ENCODE measurements at places on chromosomes 3 and 15.

- ATAC-seq, result no peak
Measured at GRCh38 chr3:71051893-71052687, 531.4 kb downstream of the FOXP1 start.

DNA sequence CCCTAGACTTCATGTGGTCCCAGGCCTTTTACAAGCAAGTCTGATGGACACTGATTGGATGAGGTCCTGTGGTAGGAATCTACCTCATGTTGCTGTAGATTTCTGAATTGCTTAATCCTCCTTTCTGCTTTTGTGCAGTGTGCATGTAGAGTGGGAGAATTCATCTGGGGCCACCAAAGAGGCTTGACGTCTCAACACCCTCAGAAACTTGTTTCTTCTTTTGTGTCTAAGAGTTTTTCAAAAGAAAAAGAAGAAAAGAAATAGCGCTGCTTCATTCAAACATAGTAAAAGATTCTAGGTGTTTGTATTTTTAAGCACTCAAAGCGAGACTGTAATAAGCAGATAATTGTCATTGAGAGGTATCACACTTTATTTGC lies 46.2 kb downstream of the NR1D2 start:
- no peak for ATAC-seq

DNA sequence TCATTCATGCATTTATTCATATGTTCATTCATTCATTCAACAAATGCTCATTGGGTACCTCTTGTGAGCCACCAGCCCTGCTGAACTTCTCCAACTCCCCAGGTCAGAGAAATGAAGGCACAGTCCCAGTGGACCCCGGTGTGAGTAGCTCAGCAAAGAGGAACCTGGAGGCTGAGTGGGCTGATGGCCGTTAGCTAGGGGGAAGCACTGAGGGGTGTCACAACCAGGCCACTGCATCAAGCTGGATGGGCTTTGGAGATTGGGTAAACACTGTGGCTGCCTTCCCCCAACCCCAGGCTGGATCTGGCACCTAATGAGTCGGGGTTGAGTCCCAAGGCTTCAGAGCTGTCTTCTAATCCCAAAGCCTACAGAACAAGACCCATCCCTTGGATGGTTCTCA lies 12.1 kb upstream of the ALAS1 start:
- ATAC-seq, result no peak

DNA sequence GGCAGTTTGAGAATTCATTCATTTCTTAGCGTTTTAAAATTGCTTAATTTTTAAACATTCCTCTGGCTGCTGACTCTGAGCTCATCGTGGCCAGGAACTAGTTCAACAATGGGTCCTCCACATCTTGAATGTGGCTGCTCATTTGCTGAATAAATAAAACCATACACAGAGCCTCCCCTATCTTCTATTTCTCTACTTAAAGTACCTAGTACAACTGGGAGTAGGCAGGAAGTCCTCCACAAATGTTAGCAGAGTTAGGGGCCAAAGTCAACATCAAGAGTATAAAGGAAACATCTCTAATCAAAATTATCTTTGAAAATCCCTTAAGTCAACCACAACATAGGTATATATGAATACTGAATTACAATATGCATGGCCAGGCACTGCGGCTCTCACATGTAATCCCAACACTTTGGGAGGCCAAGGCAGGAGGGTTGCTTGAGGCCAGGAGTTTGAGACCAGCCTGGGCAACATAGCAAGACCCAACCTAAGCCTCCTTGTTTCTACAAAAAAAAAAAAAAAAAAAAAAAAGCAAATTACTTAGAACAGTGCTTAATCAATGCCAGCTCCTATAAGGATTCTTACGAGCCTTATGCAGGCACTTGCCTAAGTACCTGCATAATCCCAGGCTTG lies 57.5 kb upstream of the LMOD3 start:
- ATAC-seq, result no peak

DNA sequence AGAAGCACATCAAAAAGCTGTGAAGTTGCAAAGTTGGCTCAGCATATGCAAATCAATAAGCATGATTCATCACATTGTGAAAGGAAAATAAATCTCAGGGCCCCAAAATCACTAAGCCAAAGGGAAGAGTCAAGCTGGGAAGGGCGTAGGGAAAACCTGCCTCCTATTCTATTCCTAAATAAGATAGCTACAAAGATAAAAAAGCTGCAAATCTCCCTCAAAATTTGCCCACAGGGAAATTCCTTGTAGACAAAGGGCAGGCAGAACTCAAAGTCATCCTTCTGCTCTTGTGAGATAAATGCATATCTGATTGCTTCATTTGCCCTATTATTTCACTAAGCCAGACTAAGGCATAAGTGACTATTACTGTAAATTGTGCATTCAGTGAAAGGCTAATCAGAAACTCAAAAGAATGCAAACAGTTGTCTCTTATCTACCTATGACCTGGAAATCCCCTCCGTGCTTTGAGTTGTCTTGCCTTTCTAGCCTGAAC lies 30.5 kb upstream of the CCNL1 start:
- no peak for ATAC-seq

DNA sequence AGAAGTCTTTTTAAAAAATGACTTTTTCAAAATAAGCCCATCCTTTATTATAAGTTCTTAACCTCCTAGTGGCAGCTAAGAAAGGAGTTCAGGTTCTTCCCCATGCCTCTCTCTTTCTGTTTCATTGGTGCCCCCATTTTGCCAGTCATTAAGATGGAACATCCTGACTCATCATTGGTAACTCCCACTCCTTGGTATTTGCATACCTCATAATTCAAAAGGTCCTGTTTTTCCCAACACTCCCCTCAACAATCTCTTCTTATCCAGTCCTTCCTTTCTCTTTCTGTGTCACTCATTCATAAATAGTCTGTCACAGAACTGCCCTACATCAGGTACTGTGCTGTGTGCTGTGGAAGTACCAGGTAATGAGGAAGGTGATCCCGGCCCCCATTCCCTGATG lies 394.0 kb downstream of the FOXP1 start:
- peak; percentile 74 for ATAC-seq

DNA sequence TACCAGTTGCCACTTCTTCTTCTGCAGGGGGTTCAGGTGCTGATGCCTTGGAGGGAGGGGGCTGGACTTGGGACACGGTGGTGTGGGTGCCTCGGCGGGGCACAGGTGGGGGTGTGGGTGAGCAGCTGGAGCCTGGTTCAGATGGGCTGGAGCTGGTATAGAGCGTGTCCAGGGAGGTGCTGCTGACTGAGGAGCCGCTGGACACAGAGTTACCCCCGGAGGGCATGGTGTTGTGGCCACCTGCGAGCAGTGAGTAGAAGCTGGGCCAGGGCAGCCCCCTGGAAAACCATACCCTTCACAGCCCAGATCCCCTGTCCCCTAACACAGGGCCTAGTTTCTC lies 4.2 kb downstream of the NCKIPSD start:
- ATAC-seq, result no peak

- ATAC-seq, result no peak
Measured at GRCh38 chr3:60803216-60804173, 447.8 kb downstream of the FHIT start.

GRCh38 chr3:49124991-49125670 lies 4.5 kb upstream of the USP19 start:
- ATAC-seq, result no peak

DNA sequence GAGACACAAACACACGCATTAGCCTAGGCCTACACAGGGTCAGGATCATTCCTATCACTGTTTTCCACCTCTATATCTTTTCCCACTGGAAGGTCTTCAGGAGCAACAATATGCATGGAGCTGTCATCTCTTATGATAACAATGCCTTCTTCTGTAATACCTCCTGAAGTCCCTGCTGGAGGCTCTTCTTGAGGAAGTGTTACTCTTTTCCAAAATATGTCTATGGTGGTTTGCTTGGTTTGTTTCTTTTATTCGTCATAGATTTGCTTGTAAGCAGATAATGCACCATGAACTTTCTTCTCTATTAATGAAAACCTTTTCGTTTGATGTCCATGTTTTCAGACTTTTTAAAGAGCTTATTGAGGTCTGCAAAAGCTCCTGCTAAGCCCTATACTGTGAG lies 109.3 kb downstream of the GMPS start:
- no peak for ATAC-seq

DNA sequence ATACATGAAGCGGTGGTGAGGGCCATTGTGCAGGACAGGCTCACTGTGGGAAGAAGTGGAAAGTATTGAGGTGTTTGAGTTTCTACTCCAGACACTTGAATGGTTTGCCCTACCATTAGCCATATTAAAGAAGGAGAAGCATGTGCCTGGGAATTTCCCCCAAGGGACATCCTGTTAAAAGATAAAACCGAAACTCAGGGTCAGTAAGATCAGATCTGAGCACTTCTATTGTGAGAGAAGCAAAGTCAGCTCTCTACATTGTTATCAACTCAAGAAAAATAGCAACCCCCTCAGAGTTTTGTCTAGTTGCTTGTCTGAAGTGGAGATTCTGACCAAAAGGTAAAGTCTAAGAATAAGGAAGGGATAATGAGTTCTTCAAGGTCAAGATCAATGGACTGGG lies 269.8 kb downstream of the CHST2 start:
- ATAC-seq, result no peak

- ATAC-seq, result no peak
Measured at GRCh38 chr15:26967719-26968269, 3.2 kb upstream of the GABRG3 start.

DNA sequence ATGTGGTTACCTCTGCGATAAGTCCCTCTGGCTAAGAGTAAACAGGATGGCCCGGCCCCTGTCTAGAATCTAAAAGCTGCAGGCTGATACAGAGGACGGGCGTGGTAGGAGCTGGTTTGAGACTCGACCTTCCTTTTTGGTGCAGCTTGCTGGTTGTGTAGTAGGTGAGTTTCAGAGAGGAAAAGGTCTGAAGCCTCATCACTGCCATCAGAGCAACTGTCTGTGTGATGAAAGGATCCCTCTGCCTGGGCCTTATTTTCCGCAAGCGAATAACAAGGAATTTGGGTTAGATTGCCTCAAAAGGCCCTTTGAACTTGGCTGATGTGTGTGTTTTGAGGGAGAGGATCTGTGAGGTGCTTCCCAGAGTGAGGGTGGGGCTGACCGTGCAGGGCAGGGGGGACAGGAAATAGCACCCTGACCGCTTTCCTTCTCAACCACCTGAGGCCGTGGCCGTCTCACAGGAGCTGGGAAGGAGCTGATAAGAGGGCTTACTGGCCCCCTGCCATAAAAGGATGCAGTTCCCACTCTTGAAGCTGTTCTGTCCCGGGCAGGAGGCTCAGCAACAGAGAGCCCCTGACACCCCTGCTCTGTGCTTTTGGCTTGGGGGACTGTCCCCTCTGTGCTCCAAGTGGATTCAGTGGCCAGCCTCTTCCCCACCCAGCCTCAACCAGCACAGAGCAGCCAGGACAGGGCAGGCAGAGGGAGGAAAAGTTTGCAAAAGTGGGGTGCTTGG lies 45.6 kb upstream of the TFRC start:
- ATAC-seq, result peak; percentile 78

GRCh38 chr3:23264413-23264812 lies 61.3 kb downstream of the UBE2E2 start:
- no peak for ATAC-seq

GRCh38 chr3:173983343-173983742 lies 585.8 kb downstream of the NLGN1 start:
- no peak for ATAC-seq

DNA sequence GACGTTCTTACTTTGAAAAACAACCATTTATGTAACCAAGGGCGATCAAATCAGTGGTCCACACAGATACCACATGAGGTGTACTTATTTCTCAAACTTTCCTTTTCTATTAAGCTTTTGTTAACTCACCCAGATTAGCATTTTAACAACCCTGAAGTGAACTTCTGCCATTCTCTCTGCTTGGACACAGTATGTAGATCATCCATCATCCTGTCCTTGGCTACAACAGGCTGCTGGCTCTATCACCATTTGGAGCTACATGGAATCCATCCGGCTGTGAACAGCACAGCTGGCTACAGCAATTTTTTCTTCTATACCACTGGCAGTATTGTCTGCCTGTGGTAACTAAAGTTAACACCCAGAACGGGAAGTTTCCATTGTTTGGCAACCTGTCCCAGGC lies 4.4 kb downstream of the SEMA6D start:
- no peak for ATAC-seq

GRCh38 chr15:73996939-73997338 lies 2.4 kb downstream of the PML start:
- ATAC-seq, result no peak

DNA sequence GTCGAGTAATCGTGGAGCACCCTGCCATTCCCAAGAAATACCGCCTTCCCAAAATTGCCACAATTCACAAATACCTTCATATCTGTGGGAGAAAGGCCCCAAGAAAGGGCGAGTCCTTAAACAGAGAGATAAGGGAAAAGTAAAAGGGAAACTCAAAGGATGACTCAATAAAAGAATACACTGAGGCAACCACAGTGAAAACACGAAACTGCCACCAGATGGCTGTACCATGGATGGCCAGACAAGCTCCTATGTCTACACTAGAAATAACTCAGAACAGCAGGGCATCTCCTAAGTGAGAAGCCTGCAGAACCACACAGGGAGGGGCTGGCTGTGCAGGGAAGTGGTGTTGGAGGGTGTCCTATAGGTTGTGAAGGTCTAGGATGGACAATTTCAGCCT lies 25.0 kb downstream of the SRGAP3 start:
- ATAC-seq, result peak; percentile 89

GRCh38 chr3:52328536-52329080 lies 12.5 kb downstream of the DNAH1 start:
- ATAC-seq, result no peak

GRCh38 chr3:193134856-193135255 lies 106.2 kb upstream of the PLAAT1 start:
- peak; percentile 46 for ATAC-seq

- no peak for ATAC-seq
Measured at GRCh38 chr3:47409688-47410416, 29.0 kb downstream of the PTPN23 start.

DNA sequence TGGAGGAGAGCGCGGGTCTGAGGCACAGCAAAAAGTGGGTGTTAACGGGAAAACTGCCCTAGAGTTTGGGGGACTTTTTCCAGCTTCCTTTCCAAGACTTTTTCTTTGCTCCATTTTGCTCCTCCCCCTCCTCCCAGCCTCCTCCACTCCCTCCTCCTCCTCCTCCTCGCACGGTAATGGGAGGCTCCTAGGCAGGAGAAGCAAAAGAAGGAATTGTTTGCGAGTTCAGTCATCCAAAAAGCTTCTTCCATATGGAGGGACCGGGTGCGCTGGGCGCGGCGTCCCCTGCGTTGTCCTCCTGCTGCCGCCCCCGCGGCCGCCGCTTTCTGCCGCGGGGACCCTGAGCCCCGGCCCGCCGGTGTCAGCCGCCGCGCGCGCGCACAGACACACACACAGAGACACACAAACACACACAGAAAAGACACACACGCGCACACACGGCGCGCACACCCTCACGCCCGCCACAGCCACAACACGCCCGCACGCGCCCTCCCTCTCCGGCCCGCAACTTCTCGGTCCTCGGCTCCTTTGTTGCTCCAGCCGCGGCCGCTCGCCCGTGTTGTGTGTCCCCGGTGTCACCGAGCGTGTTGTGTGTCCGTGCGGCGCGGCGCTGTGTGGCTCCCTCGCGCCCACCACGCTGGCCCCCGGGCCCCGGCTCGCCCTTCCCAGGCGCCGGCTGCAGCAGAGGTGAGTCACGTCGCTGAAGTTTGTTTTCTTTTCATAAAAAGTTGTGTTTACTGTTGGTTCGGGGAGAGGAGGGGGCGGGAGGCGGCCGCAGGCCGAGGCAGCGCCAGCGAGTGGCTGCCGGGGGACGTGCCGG lies at the start of gene BOC:
BOC (plus strand) TSS at position 228 of the 820 bp plus-strand sequence. CDS start 38,246 bp downstream, outside the sequence.
- peak; percentile 34 for ATAC-seq
